ENCODE measurements at places on chromosomes 11 and 22. TPM values are rescaled to one million over a fixed set of nuclear protein-coding genes. Genes with fewer than 3 reads are reported as not detected.
A peak's percentile ranks its signal among the peaks of the same experiment; 100 is the strongest.

DCDC1 gene
- 8.1 TPM for total RNA-seq

GRCh38 chr22:43293655-43294392, 49.3 kb downstream of the SCUBE1 start:
- DNase-seq = peak; percentile 91

GRCh38 chr11:96232132-96232531, 110.9 kb downstream of the MAML2 start:
- DNase-seq = no peak

- DNase-seq = no peak
Measured at GRCh38 chr11:19393941-19394340, 153.2 kb upstream of the E2F8 start.

DNA sequence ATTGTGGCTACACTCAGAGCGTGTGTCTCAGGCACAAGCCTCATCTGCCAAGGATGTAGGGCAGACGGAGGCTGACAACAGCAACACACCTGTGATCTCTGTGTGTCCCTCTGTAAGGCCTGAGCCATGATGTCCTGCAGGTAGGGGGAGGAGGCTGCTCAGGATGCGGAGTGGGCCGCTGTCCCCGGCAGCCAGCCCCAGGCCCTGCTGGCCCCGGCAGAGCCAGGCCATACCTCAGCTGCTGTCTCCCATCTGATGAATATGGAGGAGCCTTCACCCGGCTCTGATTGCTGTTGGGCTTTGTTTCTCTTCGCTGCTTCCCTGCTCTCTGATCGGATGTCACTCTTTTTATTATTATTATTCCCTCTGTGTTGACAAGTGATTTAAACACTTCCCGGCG, 83.6 kb upstream of the NCAM1 start:
- no peak for DNase-seq

NLRP6 gene
- 0.69 TPM for total RNA-seq

DNA sequence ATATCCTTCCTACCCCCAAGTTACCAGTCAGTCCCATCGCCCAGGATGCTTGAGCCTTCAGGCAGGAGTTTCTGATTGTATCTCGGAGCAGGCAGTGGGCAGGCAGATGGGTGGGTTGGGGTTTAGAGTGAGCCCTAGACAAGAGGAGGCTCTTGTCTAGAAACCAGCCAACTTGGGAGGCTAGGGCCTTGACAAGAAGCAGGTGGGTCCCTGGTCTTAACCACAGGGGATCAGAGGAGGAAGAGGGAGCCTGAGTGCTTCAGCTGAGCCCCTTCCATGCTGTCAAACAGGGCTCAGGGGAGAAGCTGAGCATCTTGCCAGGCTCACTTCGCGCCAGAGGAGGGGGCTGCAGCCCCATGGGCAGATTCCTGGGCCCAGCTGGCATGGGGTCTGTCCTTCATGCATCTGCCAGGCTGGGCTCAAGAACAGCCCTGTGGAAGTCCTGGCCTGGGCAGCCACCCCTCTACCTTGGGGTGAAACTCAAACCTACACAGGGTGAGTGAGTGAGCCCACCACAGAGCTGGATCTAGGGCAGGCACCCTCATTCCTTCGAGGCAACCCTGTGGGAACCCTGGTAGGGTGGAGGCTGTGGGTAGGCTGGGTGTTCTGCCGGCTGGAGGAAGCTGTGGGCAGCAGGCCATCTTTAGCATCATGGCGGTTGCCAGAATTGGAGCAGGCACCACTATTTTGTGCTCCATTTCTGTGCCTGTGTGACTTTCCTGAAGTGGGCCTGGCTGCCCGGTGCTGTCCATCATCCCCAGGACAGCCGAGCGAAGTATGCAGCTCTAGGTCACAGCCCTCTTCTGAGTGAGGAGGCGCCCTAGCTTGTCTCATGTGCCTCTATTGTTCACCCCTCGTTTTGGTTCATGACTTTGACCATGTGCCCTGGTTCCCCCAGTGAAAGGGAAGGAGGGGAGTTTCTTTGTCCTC, 108.1 kb downstream of the MORC2 start:
- no peak for DNase-seq

DNA sequence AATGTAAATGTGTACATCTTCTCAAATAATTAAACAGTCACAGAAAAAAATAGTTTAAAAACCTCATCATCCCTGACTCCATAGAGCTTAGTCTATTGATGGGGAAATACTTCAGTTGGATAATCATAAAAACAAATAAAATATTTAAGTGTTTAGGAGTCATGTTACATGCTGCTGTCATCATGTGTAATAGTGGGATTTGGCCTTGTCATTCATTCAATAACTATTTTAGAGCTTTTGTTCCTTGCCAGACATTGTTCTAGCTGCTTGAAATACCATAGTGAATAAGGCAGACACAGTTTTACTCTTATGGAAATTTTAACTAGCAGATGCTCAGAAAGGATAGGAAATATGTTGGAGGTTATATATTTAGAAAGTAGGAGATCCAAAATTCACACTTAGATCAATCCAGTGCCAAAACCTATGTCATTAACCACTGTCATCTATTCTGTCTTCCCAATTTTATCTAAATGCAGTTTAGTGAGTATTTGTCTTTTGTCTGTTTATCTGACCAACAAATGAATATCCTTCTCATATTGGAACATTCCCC, 324.7 kb downstream of the CASP12 start:
- DNase-seq = no peak

KRTAP5-11 gene
- total RNA-seq = not detected

DNA sequence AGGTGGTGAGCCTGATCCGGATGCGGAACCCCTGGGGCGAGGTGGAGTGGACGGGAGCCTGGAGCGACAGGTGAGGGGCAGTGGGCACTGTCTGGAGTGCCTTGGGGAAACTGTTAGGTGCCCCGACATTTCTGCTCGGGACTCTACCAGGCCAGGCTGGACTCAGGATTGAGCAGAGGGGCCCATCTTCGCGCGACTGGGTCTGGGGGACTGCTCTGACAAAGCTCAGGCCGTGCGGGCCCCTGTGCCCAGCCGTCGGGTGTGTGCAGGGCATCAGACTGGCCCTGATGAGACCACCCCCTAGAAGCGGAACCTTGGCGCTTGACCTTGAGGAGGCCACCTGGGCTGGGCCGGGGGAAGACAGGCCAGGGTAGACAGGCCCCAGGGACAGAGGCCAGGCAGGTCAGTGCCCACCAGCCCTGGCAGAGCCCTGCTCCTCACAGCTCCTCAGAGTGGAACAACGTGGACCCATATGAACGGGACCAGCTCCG, 6.3 kb downstream of the CAPN1 start:
- DNase-seq = no peak

DNA sequence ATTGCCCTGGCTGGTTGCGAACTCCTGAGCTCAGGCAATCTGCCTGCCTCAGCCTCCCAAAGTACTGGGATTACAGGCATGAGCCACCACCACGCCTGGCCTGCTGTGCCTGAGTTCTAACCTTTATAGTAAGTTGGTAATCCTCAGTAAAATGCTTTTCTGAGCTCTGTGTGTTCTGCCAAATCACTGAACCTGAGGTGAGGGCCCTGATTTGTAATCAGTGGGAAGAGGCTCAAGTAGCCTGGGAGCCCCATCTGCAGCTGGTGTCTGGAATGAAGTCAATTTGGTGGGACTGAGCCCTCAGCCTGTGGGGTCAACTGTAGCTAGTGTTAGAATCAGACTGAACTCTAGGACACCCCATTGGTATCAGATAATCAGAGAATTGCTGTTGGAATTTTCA, 72.6 kb upstream of the PARVG start:
- no peak for DNase-seq

GNG3 gene
- total RNA-seq = 0.40 TPM

FREY1 gene
- not detected for total RNA-seq

SMIM35 gene
- not detected for total RNA-seq

OR52N4 gene
- not detected for total RNA-seq

DNA sequence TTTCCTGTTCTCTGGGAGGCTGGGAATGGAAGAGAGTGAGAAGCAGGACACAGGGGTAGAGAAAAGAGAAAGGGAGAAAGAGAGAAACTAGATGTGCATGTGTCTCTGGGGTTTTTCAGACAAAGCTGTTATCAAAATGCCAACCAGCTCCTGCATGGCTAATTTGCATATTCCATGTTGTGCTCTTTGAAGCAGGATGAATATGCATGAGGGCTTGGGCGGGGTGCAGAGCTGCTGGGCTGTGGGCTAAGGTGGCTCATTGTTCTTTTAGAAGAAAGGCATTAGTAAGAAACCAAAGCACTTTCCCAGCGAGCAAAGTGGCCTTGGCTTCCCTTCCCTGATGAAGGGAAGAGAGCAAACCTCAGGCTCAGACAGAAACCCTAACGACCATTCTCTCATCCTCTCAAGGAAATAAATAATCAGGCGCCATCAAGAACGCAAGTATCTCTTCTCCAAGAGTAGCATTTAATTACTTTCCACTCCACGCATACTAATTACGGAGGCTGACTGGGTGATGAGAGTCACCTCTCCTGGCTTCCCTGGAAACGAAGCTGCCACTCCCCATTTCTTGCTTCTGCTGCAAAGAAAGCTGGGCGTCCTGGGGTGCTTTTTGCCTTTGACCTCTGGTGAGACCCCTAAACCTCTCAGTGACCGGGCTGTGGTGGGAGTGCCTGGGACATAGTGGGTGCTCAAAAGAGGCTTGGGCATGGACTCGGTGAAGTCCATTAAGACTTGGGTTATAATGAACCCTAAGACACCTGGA, 54.2 kb downstream of the FEZ1 start:
- no peak for DNase-seq

GRCh38 chr11:1387961-1388762, 1.6 kb upstream of the BRSK2 start:
- no peak for DNase-seq

RGL4 gene
- 0.49 TPM for total RNA-seq

GRCh38 chr11:133318221-133318620, 214.1 kb downstream of the OPCML start:
- DNase-seq = no peak

IL10RA gene
- total RNA-seq = 29.3 TPM

DNA sequence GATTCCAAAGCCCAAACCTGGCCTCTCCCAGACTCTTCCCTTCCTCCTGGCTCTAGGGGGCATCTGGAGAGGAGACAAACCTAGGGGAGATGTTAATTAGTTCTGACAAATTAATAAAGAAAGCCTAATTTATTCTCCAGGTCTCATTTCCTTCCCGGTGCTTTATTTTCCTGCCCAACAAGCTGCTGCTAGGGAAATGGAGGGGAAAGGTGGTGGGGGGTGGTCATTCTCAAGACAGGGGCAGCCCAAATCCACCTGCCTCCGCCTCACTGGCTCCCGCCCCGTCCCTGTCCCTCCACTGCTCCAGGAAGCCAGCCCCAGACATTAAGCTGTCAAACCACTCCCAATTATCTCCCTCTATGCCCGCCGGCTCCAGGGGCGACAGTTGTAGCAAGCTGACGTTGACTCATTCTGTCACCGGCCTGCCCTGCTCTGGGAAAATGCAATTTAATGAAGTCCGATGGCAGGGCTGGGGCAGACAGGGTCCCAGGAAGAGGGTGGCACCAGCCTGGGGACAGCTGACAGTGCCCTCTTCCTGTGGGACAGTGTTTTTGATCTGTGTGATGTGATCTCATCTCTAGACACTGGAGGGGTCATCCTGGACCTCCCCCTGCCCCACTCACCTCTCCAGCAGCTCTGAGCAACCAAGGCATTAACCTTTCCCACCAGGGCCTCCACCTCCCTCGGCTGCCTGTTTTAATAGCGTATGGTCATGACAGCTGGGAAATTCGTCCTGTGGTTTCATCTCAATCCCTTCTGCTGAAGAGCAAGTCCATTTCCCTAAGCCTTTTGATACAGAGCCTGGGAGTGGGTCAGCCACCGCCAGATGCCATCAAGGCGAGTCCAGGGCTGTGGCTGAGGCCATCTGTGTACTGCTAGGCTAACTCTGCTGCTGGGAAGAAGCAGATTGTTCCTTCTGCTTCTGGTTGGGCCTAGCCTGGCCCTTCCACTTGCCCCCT, 27.1 kb downstream of the NECTIN1 start:
- no peak for DNase-seq

- no peak for DNase-seq
Measured at GRCh38 chr22:35484651-35485556, 55.7 kb upstream of the RASD2 start.

GRCh38 chr11:6200975-6201374, 2.0 kb downstream of the OR52W1 start:
- DNase-seq = peak; percentile 33

NUP98 gene
- 60.1 TPM for total RNA-seq

DNA sequence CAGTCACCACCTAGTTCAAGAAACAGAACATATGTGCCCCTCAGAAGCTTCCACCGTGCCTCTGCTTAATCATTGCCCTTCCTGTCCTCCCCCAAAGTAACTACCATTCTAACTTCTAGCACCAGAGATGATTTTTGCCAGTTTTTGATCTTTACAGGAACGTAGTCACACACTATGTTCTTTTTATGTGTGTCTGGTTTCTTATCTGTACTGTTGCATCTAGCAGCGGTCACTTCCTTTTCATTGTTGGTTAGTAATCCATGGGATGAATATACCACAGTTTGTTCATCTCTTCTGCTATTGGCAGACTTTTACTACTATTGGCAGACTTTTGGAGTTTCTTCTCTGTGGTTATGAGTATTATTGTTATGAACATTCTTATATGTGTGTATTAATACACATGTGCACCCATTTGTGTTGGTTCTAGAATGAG, 34.6 kb downstream of the SPECC1L start:
- DNase-seq = no peak

OR5A1 gene
- not detected for total RNA-seq

DNA sequence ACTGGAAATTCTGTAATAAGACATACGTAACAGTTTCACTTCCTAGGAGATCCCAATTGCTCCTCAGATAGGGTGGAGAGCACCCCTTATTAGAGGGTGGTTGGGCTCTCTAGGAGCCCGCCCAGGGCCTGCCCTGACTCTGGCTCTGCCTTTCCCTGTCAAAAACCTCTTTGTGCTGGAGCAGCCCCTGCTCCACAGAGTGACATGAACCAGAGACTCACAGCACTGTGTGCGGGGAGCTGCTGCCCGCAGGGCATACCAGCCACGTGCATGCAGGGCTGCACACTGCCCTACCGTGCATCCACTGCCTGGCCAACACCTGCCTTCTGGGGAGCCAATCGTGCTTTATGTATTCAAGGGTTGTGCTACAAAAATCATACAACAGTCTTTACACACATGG, 24.3 kb downstream of the KCNQ1OT1 start:
- DNase-seq = no peak

DNA sequence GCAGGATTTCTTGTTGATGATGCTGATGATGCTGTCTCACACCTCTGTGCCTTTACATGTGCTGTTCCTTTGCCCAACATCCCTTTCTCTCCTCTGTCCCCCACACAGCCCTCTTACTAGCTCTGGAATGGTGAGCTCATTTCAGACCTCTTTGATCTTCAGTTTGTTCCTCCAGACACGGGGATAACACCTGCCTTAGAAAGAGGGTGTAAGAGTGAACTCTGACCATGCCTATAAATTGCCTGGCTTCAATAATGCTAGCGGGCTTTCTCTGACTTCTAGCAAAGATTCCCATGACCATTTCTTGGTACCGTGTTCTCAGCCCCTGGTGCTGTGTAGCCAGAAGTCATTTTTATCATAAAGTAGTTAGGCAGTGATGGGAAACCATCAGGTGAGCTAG, 55.9 kb upstream of the DRD2 start:
- no peak for DNase-seq

GRCh38 chr11:63243533-63243932, at the start of gene SLC22A25:
TSS of gene SLC22A25 (minus strand) at chr11:63243599. CDS start at chr11:63229652, 13,947 bp downstream.
- no peak for DNase-seq

Measured in mucosa of gallbladder (tissue), 1 donor.